ENCODE measurements at places on chromosomes 1 and 21.

DNA sequence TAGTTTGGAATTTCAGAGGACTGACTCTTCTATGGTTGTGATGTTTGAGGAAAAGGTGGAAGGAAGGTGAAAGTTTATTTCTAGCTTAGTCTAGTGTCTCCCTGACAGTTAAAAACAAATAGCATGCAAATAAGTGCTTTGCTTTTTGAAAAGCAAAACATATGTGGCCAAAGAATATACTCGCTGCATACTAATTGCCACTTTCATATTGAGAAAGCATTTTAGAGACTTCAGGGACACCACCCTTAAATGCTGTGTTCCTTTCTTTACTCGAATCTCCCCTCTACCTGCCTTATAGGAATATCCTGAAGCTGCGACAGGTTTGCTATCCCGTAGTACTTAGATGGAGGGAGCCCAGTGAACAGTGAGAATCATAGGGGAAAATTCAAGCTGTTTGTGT is 23.2 kb downstream of the GLUL start:
- no peak for DNase-seq

DNA sequence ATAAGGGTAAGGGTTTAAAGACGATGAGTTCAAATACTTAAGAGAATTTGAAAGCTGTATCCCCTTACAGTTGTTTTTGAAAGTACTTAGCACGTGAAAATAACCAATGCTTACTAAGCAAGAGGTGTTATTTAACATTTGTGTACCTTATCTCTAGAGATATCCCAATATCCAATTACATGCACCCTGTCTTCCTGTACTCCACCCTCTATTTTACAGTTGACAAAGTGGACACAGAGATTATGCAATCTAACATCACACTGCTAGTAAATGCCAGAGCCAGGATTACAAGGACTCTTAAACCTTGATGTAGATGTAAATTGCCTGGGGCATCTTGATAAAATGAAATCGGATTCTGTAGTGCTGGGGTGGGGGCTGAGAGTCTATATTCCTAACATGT is 72.0 kb downstream of the GDAP2 start:
- DNase-seq, result no peak

- no peak for DNase-seq
These were observed 12.1 kb upstream of the PIGV start for GRCh38 chr1:26775666-26776065.

GRCh38 chr1:167701510-167701909 is 20.3 kb upstream of the MPZL1 start:
- DNase-seq, result no peak

- DNase-seq, result no peak
These were observed 152.2 kb downstream of the TNR start for GRCh38 chr1:175591083-175591743.

GRCh38 chr1:63238721-63239120 is 83.6 kb upstream of the FOXD3 start:
- no peak for DNase-seq

- no peak for DNase-seq
These were observed 27.7 kb upstream of the LRRC7 start for GRCh38 chr1:69540052-69540451.

DNA sequence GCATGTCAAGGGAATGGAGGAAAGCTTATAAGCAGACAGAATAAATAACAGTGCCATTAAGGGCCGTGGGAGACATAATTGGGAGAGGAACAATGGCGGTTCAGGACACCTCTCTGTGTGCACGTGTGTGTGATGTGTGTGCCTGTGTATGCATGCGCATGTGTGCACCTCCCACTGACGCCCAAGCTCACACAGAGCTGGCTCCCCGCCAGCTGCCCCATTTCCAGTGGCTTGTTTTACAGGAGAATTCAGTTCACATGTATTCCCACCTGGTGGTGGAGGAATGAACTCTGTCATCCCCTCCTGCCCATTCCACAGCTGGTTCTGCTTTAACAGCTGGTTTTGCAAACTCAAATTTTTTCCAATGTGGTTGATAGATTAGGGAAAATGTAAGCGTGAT is 262.2 kb downstream of the AJAP1 start:
- DNase-seq, result no peak

- DNase-seq, result no peak
These were observed 136.6 kb downstream of the SLC30A10 start for GRCh38 chr1:219791766-219792165.

- DNase-seq, result no peak
These were observed 451.7 kb downstream of the MATN1 start for GRCh38 chr1:30271401-30272276.

- no peak for DNase-seq
These were observed at the start of gene C1orf94 for GRCh38 chr1:34176830-34177603. Gene C1orf94 (plus strand): TSS chr1:34176907. CDS start chr1:34177790, 883 bp downstream.

- no peak for DNase-seq
These were observed 406.6 kb upstream of the CAMK1G start for GRCh38 chr1:209176866-209177430.

DNA sequence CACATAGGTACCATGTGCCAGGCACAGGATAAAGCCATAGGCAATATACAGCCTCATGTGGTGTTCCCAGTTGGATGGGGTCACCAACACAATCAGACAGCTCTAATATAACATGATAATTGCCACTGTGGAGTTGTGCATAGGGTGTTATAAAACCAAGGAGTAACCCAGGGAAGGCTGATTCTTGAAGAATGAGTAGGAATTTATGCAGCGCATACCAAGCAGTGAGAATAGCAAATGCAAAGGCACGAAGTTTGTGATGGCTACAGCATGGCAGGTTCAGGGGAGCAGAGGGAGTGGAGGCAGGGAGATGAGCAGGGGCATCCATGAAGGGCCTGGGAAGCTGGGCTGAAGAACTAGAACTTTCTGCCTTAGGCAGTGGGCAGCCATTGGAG is 20.4 kb upstream of the SLC2A1 start:
- no peak for DNase-seq

GRCh38 chr1:9690440-9691107 is 39.0 kb downstream of the PIK3CD start:
- no peak for DNase-seq

DNA sequence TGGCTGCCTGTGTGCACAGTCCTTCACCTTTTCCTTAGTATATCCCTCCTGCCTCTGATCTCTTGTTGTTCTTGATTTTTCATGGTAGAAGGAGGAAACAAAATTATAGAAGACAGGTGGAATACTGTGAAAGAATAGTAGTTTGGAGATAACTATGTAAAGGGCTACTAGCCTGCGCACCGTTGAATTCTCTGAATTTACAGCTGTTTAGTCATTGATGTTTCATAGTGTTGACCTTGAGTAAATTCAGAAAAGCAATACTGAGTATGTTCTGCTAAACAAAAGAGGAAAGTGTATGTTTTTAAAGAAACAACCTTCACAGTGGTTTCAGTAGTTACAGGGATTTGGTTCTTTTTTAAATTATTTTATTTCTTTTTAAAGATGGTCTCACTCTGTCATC is 18.1 kb downstream of the CAMTA1 start:
- no peak for DNase-seq

DNA sequence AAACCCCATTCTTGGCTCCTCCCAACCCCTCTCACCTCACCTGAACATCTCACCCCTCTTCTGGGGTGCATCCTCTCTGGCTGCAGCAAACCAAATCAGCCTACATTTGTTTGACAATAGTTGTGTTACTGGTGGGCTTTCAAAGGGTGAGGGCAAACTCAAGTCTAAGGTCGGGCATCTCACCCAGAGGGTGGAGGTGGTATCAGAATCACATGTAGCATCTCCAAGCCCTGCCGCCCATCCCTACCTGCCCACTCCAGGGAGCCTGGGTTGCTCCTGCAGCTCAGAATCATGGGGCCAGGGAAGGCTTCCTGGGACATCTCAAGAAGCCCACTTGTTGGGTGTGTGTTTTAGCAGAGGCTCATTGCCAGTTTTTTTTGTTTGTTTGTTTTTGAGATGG is 35.8 kb downstream of the PGBD5 start:
- no peak for DNase-seq

GRCh38 chr1:200174525-200175295 is 147.2 kb downstream of the NR5A2 start:
- no peak for DNase-seq

All from fibroblast of mammary gland (primary cell).